ENCODE measurements at places on chromosomes 6 and 20. TPM values are rescaled to one million over a fixed set of nuclear protein-coding genes. Genes with fewer than 3 reads are reported as not detected.

CAGE1 gene
- total RNA-seq: not detected

CDS2 gene
- 57.4 TPM for total RNA-seq

ETV7 gene
- total RNA-seq: 1.7 TPM

MAN1A1 gene
- 28.1 TPM for total RNA-seq

REV3L gene
- 23.8 TPM for total RNA-seq

MATN4 gene
- 0.20 TPM for total RNA-seq

BMP6 gene
- total RNA-seq: 85.9 TPM

GTSF1L gene
- not detected for total RNA-seq

PGK2 gene
- not detected for total RNA-seq

UFL1 gene
- 15.0 TPM for total RNA-seq

MCHR2 gene
- not detected for total RNA-seq

ARMC2 gene
- 0.74 TPM for total RNA-seq

PRRT1 gene
- total RNA-seq: not detected

CABLES2 gene
- 9.1 TPM for total RNA-seq

SLC16A10 gene
- total RNA-seq: not detected

FOXP4 gene
- total RNA-seq: 2.6 TPM

LZTS3 gene
- 4.8 TPM for total RNA-seq

KIFC1 gene
- 45.2 TPM for total RNA-seq

MUCL3 gene
- total RNA-seq: not detected

C20orf204 gene
- total RNA-seq: 0.44 TPM

PGC gene
- total RNA-seq: not detected

TRIM10 gene
- total RNA-seq: not detected

PAX1 gene
- not detected for total RNA-seq

PLCB1 gene
- 22.7 TPM for total RNA-seq

SRSF12 gene
- 0.13 TPM for total RNA-seq

HLA-DPA1 gene
- total RNA-seq: 9.8 TPM

DDO gene
- total RNA-seq: 0.84 TPM

MTFR2 gene
- total RNA-seq: 11.3 TPM

TNNC2 gene
- not detected for total RNA-seq
